ENCODE measurements at places on chromosomes 16 and 17.

DNA sequence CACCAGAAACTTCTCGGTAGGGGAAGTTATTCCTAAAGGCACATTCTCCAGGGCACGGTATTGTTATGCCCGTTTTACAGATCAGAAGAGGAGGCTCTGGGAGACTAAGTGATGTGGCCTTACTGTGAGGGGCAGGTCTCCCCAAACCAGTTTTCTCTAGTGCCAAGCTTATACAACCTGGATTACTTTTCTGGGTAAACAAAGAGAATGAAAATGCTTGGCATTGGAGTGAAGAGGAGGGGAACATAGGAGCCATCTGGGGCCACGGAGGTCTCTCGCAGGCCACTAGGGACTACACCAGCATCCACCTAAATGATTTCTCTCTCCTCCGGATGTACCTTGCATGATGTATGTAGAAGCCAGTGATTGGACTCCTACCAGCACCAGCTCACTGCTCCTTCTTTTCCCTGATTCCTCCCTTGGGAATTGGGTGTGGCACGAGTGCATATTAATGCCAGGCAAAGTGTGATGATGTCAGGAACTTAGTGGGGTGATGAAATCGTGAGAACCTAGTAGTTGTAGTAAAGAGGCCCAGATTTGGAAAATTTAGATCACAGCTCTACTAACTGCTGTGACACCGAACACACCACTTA, 674 bp downstream of the TOM1L1 start:
- no peak for DNase-seq

GRCh38 chr16:1859650-1860049, 12.3 kb downstream of the MEIOB start:
- no peak for DNase-seq

DNA sequence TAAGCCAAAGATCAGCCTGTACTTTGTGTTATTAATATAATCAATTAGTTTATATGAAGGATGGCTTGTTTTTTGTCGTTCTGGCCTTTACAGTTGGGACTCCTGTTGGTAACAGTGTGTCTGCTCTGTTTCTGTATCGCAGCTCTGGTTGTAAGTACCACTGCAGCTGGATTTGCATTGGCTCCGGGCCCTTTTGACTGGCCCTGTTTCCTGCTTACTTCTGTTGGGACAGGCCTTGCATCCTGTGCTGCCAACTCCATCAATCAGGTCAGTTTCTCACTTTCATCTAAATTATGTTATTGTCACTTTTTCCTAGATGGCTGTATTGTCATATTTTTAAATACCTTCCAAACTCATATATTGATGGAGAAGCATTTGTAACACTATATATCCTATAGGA, 32.7 kb downstream of the COX10 start:
- no peak for DNase-seq

GRCh38 chr16:81625544-81626153, 153.4 kb upstream of the PLCG2 start:
- no peak for DNase-seq

GRCh38 chr16:26993963-26994362, 72.8 kb upstream of the C16orf82 start:
- no peak for DNase-seq

- no peak for DNase-seq
These were observed 67.5 kb downstream of the MARF1 start for GRCh38 chr16:15575293-15576049.

- DNase-seq = no peak
These were observed 474.3 kb upstream of the TOM1L1 start for GRCh38 chr17:54426296-54426886.

DNA sequence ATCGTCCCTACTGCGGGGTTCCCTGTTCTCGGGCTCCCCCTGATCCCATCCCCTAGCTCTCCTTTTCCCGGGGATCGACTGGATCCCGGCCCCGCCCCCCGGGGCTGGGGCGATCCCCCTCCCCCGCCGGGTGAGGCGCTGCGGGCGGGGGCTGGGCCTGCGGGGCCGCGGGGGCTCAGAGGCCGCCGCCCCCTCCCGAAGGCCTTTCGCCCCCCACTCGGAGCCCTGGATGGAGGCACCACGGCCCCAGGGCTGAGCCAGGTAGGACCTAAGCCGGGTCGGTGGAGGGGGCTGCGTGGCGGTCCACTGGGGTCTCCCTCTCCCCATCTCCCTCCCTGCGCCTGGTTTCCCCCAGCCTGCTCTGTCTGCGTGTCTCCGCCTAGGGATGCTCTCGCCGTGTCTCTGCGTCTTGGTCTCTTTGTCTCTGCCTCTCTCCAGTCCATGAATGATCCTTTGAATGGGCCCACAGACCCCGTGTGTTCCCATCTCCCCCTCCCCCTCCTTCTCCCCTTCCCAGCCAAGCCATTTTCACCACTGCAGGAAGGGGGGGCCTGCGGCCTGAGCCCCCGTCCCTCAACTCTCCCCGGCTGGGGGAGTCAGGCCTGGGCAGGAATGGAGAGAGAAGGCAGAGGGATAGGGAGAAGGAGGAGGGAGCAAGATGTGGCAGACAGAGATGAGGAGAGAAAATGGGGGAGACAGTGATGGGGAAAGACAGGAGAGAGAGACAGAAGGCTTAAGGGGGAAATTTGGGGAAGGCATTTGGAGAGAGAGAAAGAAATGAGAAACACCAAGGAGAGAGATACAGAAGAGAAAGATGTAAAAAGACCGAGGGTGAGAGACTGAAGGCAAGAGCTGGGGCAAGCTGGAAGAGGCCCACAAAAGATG, 1.7 kb upstream of the TMEM256 start:
- no peak for DNase-seq

DNA sequence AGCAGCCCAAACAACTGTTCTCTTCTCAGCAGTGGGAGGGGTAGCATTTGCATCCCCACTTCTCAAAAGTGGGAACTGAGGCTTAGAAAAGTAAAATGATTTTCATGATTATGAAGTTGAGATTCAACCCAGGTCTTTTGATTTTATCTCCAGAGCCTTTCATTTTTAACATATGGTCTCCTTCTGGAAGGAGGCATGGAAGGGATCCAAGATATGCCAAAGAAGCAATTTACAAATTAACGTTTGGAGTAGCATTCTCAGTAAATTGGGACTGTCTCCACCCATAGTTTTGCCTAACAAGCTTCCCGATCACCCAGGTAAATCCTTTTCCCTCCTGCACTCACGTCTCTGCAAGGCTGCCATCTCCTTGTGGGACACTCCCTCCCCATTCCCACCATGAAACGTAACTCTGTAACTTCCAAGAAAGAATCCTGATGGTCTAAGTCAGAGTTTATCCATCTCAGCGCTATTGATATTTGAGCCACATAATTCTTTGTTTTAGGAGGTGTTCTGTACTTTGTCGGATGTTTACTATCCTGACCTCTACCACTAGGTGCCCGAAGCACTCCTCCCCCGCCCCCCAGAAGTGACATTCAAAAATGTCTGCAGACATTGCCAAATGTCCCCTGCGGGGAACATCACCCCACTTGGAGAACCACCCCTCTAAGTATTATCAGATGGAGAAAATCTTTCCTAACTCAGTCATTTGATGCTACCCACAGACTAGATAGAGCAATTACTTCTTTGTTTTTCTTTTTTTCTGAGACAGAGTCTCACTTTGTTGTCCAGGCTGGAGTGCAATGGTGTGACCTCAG, 32.9 kb upstream of the NFAT5 start:
- DNase-seq = no peak

- DNase-seq = no peak
These were observed 37.8 kb downstream of the GDE1 start for GRCh38 chr16:19484096-19484495.

- no peak for DNase-seq
These were observed 33.8 kb downstream of the SDK2 start for GRCh38 chr17:73610331-73610911.

GRCh38 chr17:8186787-8187516, 3.0 kb downstream of the BORCS6 start:
- DNase-seq = peak; percentile 89

DNA sequence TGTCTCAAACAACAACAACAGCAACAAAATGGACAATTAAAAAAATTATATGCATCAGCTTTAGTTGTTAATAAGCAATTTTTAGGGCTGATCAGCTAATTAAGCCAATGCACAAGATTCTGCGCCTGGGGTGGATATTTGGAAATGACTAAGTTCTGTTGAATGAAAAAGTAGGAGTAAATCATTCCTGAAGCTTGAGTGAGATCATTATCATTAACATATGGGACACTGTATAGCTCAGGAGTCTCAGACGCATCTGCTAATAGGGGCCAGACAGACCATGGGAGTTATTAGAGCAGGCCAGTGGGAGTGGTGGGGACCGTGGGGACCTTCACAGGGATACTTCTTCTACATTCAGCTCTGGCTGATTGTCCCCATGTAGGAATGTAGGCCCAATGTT, 22.8 kb downstream of the IRX5 start:
- no peak for DNase-seq

GRCh38 chr16:73015612-73016487, 32.1 kb downstream of the ZFHX3 start:
- DNase-seq = no peak

DNA sequence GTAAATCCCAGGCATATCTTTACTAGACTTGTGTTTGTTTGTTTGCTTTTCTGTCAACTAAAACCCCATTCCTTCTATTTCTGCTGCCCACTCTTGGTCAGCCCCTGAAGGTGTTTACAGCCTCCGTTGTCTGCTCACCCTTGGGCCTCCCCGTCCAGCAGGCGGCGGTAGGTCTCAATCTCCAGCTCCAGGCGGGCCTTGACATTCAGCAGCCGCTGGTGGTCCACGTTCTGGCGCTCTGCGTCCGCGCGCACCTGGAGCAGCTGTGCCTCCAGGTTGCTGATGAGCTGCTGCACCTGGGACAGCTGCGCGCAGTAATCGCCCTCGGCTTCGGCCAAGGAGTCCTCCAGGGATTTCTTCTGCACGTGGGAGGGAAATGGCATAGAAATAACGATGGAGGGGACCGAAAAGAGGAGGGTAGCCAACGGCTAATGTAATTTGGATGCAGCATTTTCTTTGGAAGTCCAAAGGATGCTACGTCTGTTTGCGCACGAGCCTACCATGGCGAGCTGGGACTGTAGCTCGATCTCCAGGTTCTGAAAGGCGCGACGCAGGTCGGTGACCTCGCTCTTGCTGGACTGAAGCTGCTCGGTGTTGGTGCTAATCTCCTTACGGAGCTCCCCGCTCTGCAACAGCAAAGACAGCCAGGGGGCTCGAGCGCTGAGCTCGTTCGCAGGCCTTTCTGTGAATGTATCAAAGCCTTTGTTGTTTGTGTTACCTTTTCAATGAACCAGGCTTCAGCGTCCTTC, 3.9 kb downstream of the KRT12 start:
- no peak for DNase-seq

- DNase-seq = no peak
These were observed 35.5 kb downstream of the CLUAP1 start for GRCh38 chr16:3536271-3536731.

DNA sequence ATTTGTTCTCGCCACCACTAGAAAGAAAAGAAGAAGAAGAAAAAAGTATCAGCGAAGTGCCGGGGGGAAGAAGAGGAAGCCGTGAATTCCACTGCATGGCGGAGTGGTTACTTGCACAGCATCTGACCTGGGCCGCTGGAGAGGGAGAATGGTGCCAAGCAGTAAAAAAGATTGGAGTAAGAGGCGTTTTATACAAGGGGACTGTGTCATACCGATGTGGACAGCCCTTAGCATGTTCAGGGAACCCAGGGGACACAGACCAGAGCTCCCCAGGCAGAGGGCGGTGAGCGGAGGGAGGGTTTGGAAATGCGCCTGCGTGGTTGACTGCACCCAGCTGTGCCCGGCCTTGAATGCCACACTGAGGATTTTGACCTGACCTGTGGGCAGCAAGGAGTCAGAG, 52.8 kb downstream of the PLXDC1 start:
- no peak for DNase-seq

DNA sequence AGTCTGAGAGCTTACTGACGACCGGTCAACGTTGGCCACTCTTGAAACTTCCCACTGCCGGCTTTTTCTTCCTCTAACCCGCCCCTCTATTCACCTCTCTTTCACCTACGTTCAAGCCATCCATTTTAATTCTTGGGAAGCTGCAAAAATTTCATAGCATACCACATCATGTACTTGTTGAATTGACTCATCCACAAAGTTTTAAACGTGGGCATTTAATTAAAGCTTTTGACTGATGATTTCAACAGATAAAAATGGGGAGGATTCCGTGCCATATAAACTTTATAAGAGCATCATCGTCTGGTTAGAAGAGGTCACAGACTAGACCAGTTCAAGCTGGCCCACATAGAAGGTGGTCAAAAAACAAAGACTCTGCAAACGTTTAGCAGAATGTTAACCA, 22.5 kb downstream of the VPS53 start:
- no peak for DNase-seq

DNA sequence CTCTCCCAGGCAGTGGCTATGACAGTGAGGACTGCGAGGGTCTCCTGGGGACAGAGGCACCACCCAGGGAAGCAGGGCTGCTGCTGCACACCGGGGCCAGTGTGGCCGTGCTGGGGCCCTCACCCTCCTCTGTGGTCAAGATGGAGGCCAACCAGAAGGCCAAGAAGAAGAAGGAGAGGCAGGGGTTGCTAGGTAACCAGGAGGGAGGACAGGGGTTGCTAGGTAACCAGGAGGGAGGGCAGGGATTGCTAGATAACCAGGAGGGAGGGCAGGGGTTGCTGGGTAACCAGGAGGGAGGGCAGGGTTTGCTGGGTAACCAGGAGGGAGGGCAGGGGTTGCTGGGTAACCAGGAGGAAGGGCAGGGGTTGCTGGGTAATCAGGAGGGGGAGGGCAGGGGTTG, 55.2 kb downstream of the ACTG1 start:
- no peak for DNase-seq

GRCh38 chr17:80850817-80851216, 140.8 kb upstream of the CHMP6 start:
- no peak for DNase-seq

- DNase-seq = no peak
These were observed 38.2 kb downstream of the ABCC6 start for GRCh38 chr16:16185095-16185494.

- peak; percentile 90 for DNase-seq
These were observed at the start of gene RAPGEFL1 for GRCh38 chr17:40177275-40177874. RAPGEFL1 (plus strand) TSS chr17:40177470; CDS start chr17:40177862, 392 bp downstream.

GRCh38 chr16:31333686-31334649, 21.0 kb upstream of the ITGAX start:
- no peak for DNase-seq

DNA sequence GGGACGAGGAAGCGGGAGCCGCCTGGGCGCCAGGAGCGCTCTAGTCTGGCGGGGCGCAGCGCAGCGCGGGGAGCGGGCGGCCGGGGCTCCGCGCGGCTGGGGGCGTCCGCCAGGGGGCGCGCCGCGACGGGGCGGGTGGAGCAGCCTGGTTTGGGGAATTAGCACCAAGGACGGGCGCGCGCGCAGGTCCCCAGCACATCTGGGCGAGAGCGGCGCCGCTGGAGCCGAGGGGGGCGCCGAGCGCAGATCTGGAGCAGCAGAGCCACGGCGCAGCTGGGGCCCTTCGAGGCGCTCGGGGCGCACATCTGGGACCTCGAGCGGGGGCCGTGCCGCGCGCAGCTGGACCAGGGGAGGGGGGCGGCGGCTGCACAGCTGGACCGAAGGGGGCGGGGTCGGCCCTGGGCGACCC, at the start of gene NXPH3:
NXPH3 (plus strand) TSS at position 193 of the 409 bp plus-strand sequence. CDS start 349 bp downstream, outside the sequence.
- peak; percentile 66 for DNase-seq

Measured in stimulated activated CD8-positive, alpha-beta memory T cell treated with anti-CD3 and anti-CD28 coated beads, Interleukin-2, amount 100 ng/mL, for 48 hours (primary cell).